Stimulated activated CD8-positive, alpha-beta memory T cell treated with anti-CD3 and anti-CD28 coated beads, Interleukin-2, amount 100 ng/mL, for 1 hour (primary cell): ENCODE measurements at places on chromosomes 7 and 10.

GRCh38 chr7:34759477-34760125 is 101.6 kb downstream of the NPSR1 start:
- DNase-seq, result no peak

DNA sequence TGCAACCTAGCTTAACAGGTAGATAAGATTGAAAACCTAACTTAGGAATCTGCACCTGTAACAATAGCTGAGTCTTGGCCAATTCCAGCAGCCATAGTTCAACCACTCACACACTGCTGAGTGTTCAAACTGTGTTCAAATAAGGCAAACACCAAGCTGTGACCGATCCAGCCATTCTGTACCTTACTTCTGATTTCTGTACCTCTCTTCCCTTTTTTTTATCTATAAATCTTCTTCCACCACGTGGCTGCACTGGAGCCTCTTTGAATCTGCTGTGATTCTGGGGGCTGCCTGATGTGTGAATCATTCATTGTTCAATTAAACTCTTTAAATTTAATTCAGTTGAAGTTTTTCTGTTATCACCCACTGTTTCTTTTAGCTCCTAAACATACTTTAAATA is 15.7 kb upstream of the FOXL3 start:
- DNase-seq, result no peak

- no peak for DNase-seq
Observed at GRCh38 chr10:58152673-58153263, 114.9 kb downstream of the IPMK start.

GRCh38 chr7:138008588-138009349 is 6.9 kb upstream of the CREB3L2 start:
- no peak for DNase-seq

DNA sequence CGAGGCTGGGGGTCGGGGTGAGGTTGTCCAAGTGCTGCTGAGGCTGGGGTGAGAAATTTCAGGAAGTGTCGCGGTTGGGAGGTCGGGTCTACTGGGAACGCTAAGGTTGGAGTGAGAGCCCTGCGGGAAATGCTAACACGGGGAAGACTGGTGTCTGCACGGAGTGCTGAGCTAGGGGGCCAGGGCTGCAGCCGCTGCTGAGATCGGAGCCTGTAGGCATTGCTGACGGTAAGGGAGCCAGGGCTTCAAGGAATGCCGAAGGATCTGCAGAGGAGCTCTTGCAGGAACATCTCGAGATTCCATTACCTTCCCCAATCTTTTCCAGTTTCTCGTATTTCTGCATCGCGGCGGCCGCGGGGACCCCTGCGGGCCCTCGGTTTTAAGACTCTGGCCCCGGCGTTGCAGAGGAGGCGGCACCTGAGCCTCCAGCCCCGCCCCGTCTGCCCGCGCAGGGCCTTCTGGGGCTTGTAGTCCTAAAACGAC is at the start of gene CDK5:
Gene CDK5, minus strand, starts transcription at position 392 of the 483 bp plus-strand sequence. Its CDS starts 49 bp downstream, at position 343.
- no peak for DNase-seq

DNA sequence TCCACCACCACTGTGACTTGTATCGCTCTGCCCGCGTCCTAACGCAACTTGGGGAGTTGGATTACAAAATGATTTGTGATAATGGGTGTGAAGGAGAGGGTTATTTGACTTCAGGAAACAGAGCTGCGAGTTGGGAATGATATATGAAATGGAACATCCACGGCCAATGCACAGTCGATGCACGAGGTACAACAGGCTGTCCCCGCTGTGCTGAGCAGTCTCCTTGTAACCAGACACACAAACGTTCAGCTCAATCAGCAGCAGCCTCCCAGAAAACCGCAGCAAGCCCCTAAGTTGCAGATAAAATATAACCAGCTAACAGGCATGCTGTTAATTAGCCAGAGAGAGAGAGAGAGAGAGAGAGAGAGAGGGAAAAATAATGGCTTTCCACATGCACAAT is 332.7 kb upstream of the MGMT start:
- no peak for DNase-seq

GRCh38 chr10:71349406-71349805 is 30.3 kb downstream of the SLC29A3 start:
- no peak for DNase-seq
